ENCODE measurements at places on chromosomes 4 and X. TPM values are rescaled to one million over a fixed set of nuclear protein-coding genes. Genes with fewer than 3 reads are reported as not detected.

ENPEP gene
- 4.5 TPM for total RNA-seq

DNA sequence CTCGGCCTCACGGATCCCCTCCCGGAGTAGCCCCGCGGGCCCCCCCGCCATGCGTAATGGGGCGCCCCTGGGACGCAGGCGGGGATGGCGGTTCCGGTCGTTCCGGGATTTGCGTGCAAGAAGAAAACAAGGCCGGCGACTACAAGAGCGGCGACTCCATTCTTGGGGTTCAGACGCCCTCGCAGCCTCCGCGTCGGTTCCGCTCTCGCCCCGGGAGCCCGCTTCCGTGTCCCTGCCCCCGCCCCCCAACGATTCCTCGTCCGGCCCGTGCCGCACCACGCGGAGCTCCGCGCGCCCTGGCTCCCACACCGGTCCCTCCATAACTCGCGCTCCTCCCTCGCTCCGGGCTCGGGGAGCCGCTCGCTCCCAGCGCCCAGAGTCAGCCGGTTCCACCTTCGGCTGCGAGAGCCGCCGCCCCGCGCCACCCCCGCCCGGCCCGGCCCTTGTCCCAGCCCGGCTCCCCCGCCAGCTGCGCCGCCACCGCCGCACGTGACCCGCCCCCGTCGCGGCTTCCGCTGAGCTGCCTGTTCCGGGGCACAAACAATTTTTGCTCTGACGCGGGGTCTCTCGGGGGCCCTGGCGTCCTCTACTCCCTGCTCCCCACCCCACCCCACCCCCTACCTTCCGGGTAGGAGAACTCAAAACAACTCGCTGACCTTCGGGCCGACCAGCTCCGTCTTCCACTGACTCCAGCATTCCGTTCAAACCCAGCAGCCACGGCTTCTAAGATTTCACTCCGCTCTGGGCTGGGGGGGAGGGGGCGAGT lies 78.8 kb upstream of the BCOR start:
- no peak for DNase-seq

ART3 gene
- total RNA-seq, result not detected

MSX1 gene
- 59.9 TPM for total RNA-seq

ENPP6 gene
- total RNA-seq, result not detected

CT45A2 gene
- not detected for total RNA-seq

ADD1 gene
- 139 TPM for total RNA-seq

- DNase-seq, result no peak
Observed at GRCh38 chr4:150457802-150458201, 124.1 kb upstream of the MAB21L2 start.

GAGE12H gene
- not detected for total RNA-seq

- DNase-seq, result no peak
Observed at GRCh38 chrX:111040377-111041017, 55.5 kb upstream of the PAK3 start.

PAGE2B gene
- not detected for total RNA-seq

- DNase-seq, result no peak
Observed at GRCh38 chr4:8828869-8829268, 42.8 kb downstream of the HMX1 start.

GRCh38 chr4:65880594-65880993 lies 210.3 kb upstream of the EPHA5 start:
- no peak for DNase-seq

- DNase-seq, result no peak
Observed at GRCh38 chr4:110754716-110755115, 131.8 kb upstream of the PITX2 start.

GRCh38 chrX:8579602-8580001 lies 115.0 kb downstream of the VCX3B start:
- no peak for DNase-seq

GRCh38 chr4:1470816-1471442 lies 64.7 kb upstream of the NKX1-1 start:
- DNase-seq, result no peak

GRCh38 chr4:23458054-23458453 lies 431.8 kb downstream of the PPARGC1A start:
- no peak for DNase-seq

MAGEA1 gene
- not detected for total RNA-seq

GRCh38 chrX:44261286-44261685 lies 82.2 kb downstream of the EFHC2 start:
- no peak for DNase-seq

DNA sequence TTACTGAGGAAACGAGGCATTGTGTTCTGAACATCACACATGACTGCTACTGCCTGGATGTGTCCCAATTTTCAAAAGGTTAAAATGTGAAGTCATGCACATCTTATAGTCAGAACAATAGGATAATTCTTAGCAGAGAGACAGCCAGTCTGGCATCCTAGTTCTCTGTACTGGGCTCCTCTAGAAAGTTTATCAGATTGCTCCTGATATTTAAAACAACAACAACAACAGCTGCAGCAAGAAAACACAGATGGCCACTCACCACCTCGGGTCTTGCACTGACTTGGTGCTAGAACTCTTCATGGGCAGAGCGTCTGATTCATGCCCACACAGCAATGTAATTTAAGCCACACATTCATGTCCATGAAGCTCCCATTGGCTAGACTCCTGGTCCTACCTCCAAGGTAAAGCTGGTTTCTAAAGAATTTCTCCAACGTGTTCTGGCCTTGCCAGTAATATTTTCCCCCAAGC lies 33.3 kb upstream of the SLC2A9 start:
- DNase-seq, result no peak

USP17L26 gene
- total RNA-seq, result not detected

DNA sequence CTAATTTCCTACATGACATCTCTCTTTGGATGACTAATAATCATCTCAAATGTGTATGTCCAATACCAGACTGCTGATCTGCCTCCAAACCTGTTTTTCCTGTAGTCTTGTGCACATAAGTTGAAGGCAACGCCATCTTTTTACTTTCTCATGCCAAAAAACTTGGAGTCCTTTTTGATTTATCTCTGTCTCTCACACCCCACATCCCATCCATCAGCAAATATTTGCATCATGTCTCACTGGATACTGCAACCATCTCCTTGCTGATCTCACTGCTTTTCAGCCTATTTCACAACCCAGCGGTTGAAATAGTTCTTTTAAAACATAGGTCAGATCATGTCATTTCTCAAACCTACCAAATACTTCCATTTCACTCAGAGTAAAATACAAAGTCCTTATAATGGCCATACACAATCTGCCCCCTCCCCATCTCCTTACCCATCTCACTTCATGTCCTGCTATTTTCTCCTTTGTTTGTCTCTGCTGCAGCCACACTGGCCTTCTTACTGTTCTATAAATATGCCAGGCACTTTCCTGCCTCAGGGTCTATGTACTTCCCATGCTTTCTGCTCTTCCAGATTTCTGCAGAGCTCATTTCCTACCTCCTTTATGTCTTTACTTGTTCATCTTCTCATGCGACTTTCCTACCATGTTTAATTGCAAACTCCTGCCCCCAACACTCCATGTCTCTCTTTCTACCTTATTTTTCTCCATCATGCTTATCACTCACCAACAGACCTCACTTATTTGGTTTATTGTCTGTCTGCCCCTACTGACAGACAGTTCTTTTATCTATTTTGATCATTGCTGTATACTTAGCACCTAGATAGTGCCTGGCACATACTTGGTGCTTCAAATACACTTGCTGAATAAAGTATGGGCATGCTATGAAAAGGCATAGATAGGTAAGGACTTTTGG lies 98.8 kb downstream of the ANXA3 start:
- no peak for DNase-seq

OCIAD1 gene
- total RNA-seq, result 163 TPM

LNX1 gene
- 3.3 TPM for total RNA-seq

DNA sequence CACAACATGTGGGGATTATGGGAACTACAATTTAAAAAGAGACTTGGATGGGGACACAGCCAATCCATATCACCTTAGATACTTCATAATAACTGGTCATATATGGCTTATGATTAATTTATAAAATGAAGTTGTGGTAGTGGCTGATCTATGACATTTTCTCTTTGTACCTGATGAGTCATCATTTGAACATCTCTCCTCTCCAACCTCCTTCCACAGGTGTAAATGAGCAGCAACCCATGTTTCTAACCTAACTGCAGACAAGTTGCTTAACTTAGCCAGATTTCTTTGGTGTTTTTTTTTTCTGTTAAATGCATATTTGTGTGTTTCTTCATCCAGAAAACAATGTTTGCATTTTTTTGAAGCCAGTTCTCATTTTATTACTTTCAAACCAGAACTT lies 42.6 kb downstream of the SPANXA2 start:
- DNase-seq, result no peak

DNA sequence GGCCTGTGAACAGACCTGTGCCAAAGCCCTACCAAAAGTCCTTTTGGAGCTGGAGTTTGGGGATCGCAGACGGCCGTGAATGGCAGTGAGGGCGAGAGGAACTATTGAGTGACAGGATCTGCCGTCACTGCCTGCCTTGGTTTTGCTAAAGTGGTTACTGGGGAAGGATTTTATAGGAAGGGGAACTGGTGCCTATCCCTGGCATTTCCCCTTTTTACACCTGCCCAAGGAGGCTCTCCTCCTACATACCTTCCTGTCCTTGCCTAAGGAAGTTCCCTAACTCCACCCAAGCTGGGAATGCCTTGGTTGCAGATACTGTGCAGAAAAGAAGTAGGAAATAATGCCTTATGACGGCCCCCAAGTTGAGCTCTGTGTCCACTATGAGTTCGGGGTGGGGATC lies 14.5 kb downstream of the LONRF3 start:
- DNase-seq, result no peak

DNA sequence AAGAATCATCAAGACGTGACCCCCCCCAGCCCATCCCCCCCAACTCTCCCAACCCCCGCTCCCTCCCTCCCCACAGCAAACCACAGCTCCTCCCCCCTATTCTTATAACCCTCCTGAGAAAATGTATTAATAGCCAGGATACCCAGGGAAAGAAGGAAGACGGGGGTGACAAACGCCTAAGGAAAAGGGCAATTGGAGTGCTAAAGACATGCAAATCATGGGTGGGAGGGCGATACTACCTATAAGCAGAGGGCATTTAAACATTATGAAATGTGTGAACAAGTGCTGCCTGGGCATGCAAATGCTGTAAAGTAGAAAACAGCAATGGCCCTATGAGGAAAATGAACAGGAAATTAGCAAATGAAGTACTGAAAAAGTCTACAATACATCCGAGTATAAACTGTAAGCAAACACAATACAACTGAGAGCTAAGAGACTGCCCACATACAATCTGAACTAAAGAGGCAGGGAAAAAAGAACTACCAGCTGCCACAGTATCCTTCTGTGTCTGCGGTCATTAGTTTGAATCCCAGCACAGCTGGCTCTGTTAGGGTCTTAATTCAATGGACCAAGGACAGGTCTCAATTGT lies 2.4 kb downstream of the CXXC4 start:
- DNase-seq, result no peak

GRCh38 chr4:139311909-139312308 lies 9.6 kb upstream of the NDUFC1 start:
- DNase-seq, result no peak

DNA sequence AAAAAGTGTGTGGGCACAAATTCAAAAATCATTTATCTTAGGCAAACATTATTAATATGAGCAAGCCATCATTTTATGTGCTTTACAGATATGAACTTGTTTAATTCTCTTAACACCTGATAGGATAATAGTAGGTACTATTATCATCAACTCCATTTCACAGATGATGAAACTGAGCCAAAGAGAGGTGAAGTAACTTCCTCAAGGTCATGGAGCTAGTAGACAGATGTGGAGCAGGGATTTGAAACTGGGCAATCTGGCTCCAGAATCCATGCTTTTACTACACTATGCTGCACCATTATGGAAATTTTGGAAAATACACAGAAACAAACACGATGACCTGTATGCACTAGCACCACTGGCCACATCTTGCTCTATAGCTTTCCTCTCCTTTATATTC lies 1.0 kb upstream of the PIN4 start:
- DNase-seq, result no peak

DNA sequence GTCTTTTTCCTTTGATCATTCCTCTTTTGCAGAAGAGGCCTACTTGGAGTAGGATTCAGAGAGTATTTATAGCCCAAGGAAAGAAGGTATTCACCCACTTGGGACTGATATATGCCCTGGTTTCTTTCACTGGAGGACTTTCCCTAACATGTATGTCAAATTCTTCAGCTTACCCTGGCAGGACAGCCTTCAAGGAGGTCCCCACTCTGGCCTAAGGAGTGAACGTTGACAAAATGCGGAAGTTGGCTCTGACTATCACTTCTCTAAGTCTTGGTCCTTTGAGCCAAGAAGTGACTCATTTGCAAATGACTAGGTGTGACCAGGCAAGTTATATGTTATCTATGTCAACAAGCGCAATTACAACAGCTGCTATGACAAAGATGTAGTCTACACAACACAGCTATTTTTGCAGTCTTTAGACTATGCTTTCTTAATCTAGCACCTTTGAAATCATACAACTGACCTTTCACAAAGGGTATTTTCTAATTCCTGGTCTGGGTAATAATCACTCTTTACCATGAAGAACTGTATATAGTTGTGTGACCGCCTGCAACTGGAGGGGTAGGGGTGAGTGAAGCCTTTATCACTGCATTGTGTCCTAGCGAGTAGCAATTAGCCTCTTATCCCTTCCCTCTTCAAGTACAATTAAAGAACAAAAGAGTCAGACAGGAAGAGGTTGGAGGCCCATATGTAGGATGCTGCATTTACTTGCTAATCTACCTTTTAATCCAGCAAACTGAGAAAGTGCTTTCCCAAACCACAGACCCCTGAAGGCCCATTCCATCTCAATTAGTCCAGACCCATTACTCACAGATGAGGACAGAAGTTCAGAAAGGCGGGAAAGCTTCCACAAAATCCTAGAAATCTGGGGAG lies 50.1 kb downstream of the RASGEF1B start:
- no peak for DNase-seq

GRCh38 chrX:134810211-134810610 lies 151.9 kb upstream of the PLAC1 start:
- no peak for DNase-seq

- no peak for DNase-seq
Observed at GRCh38 chr4:78845472-78845871, 69.3 kb downstream of the BMP2K start.

GRCh38 chr4:167233685-167234315 lies 494 bp downstream of the SPOCK3 start:
- no peak for DNase-seq

GIMD1 gene
- not detected for total RNA-seq

- no peak for DNase-seq
Observed at GRCh38 chr4:101104312-101105052, 242.8 kb downstream of the PPP3CA start.

GRCh38 chr4:78735697-78736096 lies 40.5 kb upstream of the BMP2K start:
- DNase-seq, result no peak

TEX13B gene
- total RNA-seq, result not detected

GRCh38 chr4:7771541-7772507 lies 167.8 kb downstream of the AFAP1 start:
- no peak for DNase-seq

DNA sequence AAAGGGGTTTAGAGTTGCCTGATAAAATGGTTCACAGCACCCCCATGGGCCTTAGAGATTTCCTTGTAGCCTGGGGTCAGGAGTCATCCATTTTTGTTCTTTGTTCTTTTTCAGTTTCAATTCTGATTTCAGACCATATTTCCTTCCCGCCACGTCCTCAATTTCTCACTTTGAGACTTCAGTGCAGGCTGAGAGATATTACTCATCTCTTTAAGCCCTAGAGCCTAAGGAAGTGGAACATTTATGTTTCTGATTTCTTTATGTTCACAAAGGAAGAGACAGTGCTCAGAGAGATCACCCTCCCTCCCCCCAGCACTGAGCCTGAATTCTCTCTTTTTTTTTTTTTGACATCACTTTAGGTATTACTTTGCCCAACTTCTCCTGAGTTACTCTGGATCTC lies 56.3 kb downstream of the MSN start:
- DNase-seq, result no peak

- DNase-seq, result no peak
Observed at GRCh38 chrX:21757960-21758359, at the start of gene SMPX. Gene SMPX, minus strand, starts transcription at chrX:21758116. Its CDS starts 3,826 bp downstream, at chrX:21754290.

ARMCX2 gene
- 0.17 TPM for total RNA-seq

Measured in HCT116 (cell line).